Activated T-helper 1 cell treated with anti-CD3 and anti-CD28 coated beads, Interleukin-12 subunit alpha, Interleukin-12 subunit beta, Interleukin-2, Interleukin-4 antibody, amounts not matched to agents 30 ng/mL and 10 ng/mL and 1 ng/mL, durations not matched to agents 14 hours and 24 hours and 36 hours (primary cell): ENCODE measurements at places on chromosomes 6 and 20.
A peak's percentile ranks its signal among the peaks of the same experiment; 100 is the strongest.

DNA sequence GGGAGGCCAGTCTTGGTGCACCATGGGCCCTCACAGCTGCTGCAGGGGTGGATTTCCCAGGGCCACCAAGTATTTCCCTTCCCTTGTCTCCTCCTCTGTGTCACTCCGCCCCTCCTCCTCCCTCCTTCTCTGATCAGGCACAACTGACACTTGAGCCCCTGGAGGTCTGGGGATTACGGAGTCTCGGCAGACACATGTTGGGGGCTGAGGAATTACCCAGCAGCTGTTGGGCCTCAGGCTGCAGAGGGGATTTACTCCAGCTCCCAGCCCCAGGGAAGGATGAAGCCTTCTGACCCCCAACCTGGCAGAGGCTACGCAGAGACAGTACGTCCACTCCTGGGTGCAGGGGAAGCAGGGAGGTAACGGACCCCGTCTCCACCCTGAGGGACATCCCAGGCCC is 420.5 kb upstream of the SULF2 start:
- no peak overlapping the region for H3K4me3 ChIP-seq
- H3K27ac ChIP-seq, result no peak overlapping the region
- no peaks in the 10 kb centered on the region for H3K4me1 ChIP-seq
- no peaks in the 10 kb centered on the region for H3K36me3 ChIP-seq

DNA sequence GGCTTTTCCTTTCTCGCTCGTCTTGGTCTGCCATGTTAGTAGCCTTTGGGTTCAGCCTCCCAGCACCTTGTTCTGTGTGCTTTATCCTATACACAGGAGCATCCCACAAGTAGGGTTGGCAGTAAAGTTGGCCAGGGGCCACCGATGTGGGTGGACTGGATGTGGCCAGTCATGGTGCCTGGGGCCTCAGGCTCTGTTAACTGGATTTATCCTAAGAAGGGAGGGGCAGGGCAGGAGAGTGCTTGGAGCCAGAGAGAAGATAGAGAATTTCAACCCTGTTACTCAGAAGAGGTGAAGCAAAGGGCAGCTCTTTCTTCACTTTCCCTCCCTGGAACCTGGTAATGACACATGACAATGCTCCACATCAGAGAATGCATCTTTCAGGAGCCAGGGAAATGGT is 14.1 kb upstream of the SIRPB2 start:
- no peak for DNase-seq
- no peak overlapping the region for H3K27ac ChIP-seq
- no peaks in the 10 kb centered on the region for H3K36me3 ChIP-seq
- H3K4me3 ChIP-seq, result no peak overlapping the region

DNA sequence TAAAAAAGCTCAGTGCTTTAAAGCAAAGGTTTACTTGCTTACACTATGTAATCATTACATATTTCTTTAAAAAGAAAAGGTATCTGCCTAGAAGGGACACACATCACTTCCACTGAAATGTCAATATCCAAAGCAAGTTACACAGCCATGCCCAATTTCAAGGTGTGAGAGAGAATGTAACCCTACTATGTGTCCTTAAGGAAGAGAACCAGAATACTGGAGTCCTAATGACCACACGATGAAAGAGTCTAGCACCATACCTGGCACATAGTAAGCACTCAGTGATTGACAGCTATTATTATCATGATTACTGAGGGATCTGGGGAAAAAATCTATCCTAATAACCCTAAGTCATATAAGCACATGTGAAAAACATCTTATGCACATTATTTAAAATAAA is 10.4 kb downstream of the CHD6 start:
- H3K27me3 ChIP-seq, result no peaks in the 10 kb centered on the region
- no peak overlapping the region for H3K27ac ChIP-seq
- DNase-seq, result no peak
- H3K4me1 ChIP-seq, result peaks cover 29% of the 10 kb centered on the region
- peaks cover 3% of the 10 kb centered on the region for H3K36me3 ChIP-seq

DNA sequence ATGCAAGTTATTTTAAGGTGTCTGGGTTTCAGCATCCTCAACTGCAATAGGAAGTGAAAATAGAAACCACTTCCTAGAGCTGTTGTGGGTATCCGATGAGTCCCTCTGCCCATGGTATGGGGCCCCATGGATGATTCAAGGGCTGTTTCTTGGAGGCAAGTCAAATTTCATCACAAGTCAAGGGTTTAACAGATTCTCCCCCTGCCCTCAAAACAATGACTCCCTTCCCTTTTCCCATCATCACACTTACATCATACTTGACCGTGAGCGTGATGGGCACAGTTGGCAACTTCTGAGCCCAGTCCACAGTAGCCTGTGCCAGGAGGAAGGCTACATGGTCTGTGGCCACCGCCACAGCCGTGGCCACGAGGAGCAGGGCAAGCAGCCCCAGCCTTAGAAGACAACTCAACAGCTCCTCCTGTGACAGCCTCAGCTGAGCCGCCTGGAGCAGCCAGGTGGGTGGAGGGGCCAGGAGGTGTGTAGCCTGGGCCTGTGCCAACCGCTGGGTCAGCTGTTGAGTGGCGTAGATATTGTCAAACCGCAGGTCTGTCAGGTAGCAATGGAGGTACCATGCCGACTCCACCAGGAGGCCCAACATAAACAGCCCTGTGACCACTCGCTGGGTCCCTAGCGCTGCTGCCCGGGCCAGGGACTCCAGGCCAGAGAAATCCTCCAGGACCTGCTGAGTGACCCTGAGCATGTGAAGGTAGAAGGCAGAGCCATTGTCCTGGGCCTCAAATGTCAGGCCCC is 5.2 kb downstream of the OCSTAMP start:
- H3K27ac ChIP-seq, result peak overlapping the region; percentile 96
- H3K36me3 ChIP-seq, result no peaks in the 10 kb centered on the region
- peaks cover 5% of the 10 kb centered on the region for H3K27me3 ChIP-seq
- H3K4me1 ChIP-seq, result peaks cover 11% of the 10 kb centered on the region
- DNase-seq, result peak; percentile 41
- peak overlapping the region; percentile 68 for H3K4me3 ChIP-seq

DNA sequence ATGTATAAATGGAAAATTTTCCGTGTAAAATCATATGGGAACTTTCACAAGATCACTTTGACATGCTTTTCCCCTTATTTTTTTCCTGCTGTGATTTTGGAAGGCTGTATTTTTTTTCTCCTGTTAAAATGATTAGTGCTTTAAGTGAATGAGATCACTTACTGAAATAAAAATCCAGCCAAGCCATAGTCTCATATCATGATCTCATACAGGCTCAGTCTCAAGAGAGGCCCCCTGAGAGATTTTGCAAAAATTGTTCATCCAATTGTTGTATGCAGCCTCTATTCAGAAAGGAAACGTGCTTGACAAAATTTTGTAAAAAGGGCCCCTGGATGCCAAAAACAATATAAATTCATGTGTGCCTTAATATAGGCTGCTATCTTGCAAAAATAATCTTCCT is 528.2 kb downstream of the HDGFL1 start:
- no peaks in the 10 kb centered on the region for H3K36me3 ChIP-seq
- DNase-seq, result no peak
- no peaks in the 10 kb centered on the region for H3K27me3 ChIP-seq
- H3K4me1 ChIP-seq, result no peaks in the 10 kb centered on the region
- H3K4me3 ChIP-seq, result no peak overlapping the region

- no peaks in the 10 kb centered on the region for H3K4me1 ChIP-seq
- no peak overlapping the region for H3K27ac ChIP-seq
- no peaks in the 10 kb centered on the region for H3K36me3 ChIP-seq
- DNase-seq, result no peak
Observed at GRCh38 chr6:148544421-148544820, 201.8 kb downstream of the SASH1 start.

DNA sequence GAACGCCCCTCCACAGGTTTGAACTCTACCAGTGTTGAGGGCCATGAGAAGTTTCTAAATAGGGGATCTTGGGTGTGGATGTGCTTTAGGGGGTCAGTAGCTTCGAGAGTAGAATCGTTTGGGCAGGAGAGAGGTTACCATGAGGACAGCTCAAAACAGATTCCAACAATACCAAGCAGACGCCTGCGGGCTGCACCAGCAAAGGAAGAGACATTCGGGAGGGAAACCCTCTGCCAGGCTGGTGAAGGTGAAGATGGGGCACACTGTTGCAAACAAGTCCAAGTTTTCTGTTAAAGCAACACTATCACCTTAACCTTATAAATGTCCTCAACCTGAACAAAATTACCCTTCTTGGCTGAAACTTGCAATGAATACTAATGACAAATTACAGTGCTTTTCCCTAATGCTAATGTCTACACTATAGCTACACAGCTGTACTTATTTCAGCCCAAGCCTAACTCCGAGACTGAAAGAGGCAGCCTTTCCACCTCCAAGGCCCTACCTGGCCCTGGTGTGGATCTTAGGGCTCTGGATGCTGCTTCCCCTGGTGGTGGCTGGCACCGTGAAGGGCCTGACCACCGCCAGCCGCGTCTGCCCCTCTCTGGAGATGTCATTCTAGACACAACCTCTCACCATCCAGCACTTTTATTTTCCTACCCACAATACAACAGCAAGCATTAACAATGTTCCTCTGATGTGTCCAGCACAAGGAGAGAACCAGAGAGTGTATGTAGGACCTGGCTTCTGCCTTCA is 80.1 kb downstream of the DLL1 start:
- no peaks in the 10 kb centered on the region for H3K36me3 ChIP-seq
- no peak overlapping the region for H3K4me3 ChIP-seq
- no peaks in the 10 kb centered on the region for H3K4me1 ChIP-seq
- no peaks in the 10 kb centered on the region for H3K27me3 ChIP-seq
- DNase-seq, result no peak

- H3K4me1 ChIP-seq, result no peaks in the 10 kb centered on the region
- H3K36me3 ChIP-seq, result no peaks in the 10 kb centered on the region
- no peak overlapping the region for H3K27ac ChIP-seq
- DNase-seq, result no peak
Observed at GRCh38 chr20:31827059-31827458, 7.9 kb downstream of the MYLK2 start.

DNA sequence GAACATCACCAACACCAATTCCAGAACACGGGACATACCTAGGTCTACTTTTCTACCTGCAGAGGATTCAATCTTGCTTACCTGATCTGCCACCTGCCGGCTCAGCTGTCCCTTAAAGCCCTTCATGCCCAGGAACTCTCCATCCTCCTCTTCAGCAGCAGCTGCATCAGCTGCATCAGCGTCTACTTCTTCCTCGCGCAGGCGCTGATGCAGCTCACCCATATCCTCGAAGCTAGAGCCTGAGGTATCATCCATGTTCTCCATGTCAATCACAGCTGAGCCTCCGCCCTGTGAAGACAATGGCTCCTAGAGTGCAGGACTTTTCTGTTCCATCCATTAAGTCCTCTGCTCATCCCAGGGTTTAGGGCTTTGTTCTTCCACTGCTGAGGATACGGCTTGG is 918 bp downstream of the YIPF3 start:
- H3K4me3 ChIP-seq, result no peak overlapping the region
- peaks cover 34% of the 10 kb centered on the region for H3K36me3 ChIP-seq
- no peak for DNase-seq

DNA sequence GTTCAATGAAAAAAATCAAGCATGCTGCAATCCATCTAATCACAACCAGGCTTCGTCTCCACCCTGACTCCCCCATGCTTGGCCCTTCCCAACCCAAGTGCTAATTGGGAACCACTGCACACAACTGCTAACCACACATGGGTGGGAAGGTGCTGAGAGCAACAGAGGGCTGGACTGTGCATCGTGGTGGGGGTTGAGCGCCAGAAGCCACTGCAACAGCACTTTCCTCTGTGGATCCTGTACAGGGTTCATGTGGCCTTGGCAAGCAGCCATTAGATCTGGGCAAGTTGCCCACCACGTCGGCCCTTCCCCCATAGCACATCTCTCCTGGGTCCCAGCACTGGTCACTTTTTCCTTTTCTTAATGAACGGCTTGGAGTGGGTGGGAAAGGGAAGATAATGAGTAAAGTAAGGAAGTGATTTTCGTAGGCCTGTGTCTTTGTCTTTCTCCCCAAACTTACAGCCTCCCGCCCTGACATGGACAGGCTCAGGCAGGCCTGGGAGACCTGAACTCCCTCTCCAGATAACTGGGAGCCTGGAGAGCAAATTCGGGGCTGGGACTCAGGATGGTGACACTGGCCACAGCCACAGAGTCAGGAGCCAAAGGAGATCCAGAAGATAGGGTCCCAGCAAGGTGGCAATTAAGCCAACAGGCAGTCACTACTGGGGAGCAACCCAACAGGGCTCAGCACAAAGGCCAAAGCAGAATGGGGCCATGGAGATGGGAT is 34.4 kb upstream of the MRPS10 start:
- no peaks in the 10 kb centered on the region for H3K27me3 ChIP-seq
- peaks cover 57% of the 10 kb centered on the region for H3K36me3 ChIP-seq
- H3K4me1 ChIP-seq, result no peaks in the 10 kb centered on the region
- no peak overlapping the region for H3K4me3 ChIP-seq
- no peak for DNase-seq
- H3K27ac ChIP-seq, result no peak overlapping the region

- peaks cover 11% of the 10 kb centered on the region for H3K4me1 ChIP-seq
- H3K27ac ChIP-seq, result no peak overlapping the region
- H3K27me3 ChIP-seq, result no peaks in the 10 kb centered on the region
- H3K4me3 ChIP-seq, result no peak overlapping the region
- H3K36me3 ChIP-seq, result peaks cover 5% of the 10 kb centered on the region
Observed at GRCh38 chr6:90329386-90330077, 32.9 kb upstream of the BACH2 start.

DNA sequence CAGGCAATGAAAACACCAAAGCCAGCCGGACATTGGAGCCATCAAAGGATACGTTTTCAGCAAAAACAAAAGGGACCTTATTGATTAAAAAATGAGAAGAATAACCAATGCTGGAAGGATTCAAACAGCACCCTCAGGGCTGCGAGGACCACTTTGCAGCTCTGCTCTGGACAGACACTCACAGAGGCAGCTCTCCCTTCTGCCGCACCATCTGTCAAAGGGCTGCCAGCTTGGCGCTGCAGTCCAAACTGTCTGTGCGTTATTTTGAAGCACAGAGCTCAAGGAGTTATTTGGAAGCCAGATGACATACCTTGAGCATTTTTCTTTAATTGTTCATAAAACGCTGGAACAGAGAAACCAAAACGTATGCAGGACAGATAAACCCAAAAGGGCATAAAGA is 85.2 kb downstream of the KIF16B start:
- no peaks in the 10 kb centered on the region for H3K27me3 ChIP-seq
- no peak overlapping the region for H3K27ac ChIP-seq
- H3K4me1 ChIP-seq, result no peaks in the 10 kb centered on the region
- H3K36me3 ChIP-seq, result peaks cover 3% of the 10 kb centered on the region

DNA sequence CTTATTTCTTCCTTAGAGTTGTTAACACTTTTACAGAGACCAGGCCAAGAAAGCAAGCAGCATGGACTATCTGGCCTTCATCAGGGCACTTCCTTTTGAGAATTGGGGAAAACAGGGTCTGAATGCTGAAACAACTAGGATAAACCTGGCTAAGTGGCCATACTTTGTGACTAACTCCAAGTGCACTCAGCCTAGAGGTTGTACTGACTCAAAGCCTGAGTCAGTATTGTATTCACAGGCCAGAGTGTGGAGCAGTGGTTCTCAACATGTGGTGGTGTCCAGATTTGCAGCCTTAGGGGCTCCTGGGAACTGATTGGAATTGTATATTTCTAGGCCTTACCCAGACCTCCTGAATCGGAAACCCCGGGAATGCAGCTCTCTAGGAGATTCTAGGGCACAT is 20.1 kb downstream of the SEC23B start:
- DNase-seq, result no peak
- peaks cover 62% of the 10 kb centered on the region for H3K36me3 ChIP-seq
- no peaks in the 10 kb centered on the region for H3K4me1 ChIP-seq
